ENCODE measurements at places on chromosomes 3 and 15. TPM values are rescaled to one million over a fixed set of nuclear protein-coding genes. Genes with fewer than 3 reads are reported as not detected.

The HIGD2B gene
- total RNA-seq: not detected

The ARPP19 gene
- total RNA-seq: 76.8 TPM

The TMEM62 gene
- total RNA-seq: 11.0 TPM

The NR1I2 gene
- total RNA-seq: not detected

The CHRFAM7A gene
- total RNA-seq: not detected

The CD200 gene
- total RNA-seq: not detected

The LHFPL4 gene
- under 0.01 TPM for total RNA-seq

The SLC9C1 gene
- total RNA-seq: under 0.01 TPM

The VGLL4 gene
- total RNA-seq: 33.6 TPM

The IQCH gene
- total RNA-seq: 3.7 TPM

The GHSR gene
- not detected for total RNA-seq

The TRPM1 gene
- total RNA-seq: under 0.01 TPM

The GASK1A gene
- total RNA-seq: 0.39 TPM

The CCR3 gene
- not detected for total RNA-seq

The SEC22A gene
- total RNA-seq: 27.8 TPM

The CADM2 gene
- total RNA-seq: not detected

The GALNT15 gene
- 83.7 TPM for total RNA-seq

The CLEC3B gene
- total RNA-seq: 33.4 TPM

The ALS2CL gene
- 0.37 TPM for total RNA-seq

The EPHA6 gene
- not detected for total RNA-seq

The SCAMP5 gene
- 0.59 TPM for total RNA-seq

The DUOXA2 gene
- not detected for total RNA-seq

The RARRES1 gene
- total RNA-seq: 0.59 TPM

The ARIH2 gene
- total RNA-seq: 51.1 TPM

The ZNF662 gene
- total RNA-seq: 2.2 TPM

The CCR1 gene
- total RNA-seq: 0.59 TPM

The SEMA7A gene
- total RNA-seq: 10.3 TPM

The NXPE3 gene
- total RNA-seq: 8.8 TPM

The SENP8 gene
- total RNA-seq: 2.9 TPM

Measured in subcutaneous preadipocyte (primary cell).